Stimulated activated CD4-positive, alpha-beta T cell treated with anti-CD3 and anti-CD28 coated beads, TNF-alpha, amount 100 ng/mL, for 24 hours (primary cell): ENCODE measurements at places on chromosomes 7 and 10.

DNA sequence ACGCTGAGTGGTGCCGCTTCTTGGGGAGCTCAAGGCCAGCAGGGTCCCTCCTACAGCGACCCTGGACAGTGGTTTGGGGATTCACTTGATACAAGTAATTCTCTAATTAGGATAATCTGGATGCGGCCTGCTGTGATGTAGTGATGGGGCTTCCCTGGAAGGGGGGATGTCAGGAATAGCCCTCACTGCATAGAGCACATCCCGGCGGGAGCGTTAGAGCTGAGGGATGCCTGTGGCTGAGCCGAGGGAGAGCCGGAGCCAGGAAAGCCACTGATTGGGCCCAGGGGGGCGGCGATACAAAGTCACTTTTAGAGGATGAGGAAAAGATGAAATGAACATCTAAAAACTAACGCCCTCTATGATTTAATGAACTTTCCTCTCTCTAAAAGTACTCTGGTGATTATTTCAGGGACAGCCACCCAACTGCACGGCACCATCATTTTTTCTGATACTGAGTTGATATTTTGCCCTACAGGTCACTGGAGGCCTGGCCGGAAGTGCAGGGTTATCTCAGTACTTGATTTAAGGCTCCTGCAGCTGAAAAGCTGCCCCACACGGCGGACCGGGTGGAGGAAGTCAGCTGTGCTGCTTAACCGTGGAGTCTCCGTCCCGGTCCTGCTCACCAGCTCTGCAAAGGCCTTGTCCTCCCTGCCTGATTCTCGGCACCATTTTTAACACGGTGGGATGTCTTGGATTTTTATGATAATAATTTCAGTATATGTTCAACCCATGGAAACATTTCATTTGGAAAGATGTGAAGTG, 518.8 kb downstream of the DNAJB6 start:
- DNase-seq = no peak

DNA sequence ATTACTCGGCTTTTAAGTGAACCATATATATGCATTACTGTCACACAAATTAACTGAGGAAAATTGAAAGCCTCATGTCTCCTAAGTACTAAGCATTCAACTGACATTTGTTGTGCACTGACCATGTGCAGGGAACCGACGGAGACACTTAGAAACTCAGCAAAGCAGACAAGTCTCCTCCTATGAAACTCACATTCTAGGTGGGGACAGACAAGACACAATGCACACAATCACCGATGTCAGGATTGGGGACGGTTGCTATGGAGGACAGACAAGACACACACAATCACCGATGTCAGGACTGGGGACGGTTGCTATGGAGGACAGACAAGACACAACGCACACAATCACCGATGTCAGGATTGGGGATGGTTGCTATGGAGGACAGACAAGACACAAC, 134.0 kb downstream of the PTPRN2 start:
- no peak for DNase-seq

- DNase-seq = no peak
Observed at GRCh38 chr7:2383543-2384274, 19.7 kb upstream of the CHST12 start.

GRCh38 chr10:97685395-97685958, 1.6 kb downstream of the AVPI1 start:
- DNase-seq = no peak

DNA sequence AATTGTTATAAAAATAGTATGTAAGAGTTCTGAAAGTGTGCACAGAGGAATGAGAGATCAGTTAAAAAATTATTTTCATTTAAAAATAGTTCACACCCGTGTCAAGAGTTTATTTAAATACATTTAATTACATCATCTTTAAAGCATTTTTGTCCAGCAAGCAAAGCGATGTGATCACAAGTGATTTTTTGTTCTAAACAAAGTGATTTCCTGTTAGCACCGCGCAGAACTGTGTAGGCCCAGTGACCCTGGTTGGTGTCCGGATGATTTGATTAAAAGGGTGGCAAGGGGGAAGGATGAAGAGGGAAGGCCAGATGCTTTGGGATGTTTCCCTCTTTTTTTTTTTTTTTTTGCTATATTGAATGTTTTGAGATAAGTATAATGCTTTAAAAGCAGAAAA, 227.8 kb upstream of the PITRM1 start:
- DNase-seq = no peak

DNA sequence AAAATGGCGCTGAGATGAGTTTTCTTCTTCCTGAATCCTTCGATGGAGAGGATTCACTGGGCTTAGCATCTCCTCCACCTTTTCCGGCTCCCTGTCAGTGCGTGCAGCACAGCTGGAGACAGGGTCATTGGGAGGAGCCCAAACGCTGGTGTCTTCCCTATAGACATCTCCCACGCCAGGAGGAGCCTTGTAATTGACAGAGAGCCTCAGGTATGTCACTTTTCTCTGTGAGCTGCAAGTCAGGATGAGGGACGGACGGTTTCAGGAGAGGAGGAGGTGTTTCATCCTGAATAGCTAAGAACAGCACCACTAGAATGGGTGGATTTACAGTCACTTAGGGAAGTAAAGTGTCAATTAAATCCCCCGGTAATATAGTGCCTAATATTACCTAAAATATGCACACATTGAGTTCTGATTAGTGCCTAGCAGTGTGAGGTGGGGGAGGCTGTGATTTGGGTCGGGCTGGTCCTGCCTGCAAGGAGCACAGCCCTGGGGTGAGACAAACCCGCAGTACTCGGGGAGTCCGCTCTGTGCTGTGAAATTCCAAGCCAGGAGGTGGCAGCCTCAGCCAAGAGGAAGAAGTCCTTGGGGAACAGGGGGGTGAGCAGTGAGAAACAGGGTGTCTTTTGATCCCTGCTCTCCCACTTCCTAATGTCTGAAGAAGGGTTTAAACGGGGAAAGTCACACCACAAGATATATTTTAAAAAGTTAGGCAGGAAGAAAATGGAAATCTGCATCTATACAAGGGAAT, 28.2 kb downstream of the IL15RA start:
- peak; percentile 10 for DNase-seq

DNA sequence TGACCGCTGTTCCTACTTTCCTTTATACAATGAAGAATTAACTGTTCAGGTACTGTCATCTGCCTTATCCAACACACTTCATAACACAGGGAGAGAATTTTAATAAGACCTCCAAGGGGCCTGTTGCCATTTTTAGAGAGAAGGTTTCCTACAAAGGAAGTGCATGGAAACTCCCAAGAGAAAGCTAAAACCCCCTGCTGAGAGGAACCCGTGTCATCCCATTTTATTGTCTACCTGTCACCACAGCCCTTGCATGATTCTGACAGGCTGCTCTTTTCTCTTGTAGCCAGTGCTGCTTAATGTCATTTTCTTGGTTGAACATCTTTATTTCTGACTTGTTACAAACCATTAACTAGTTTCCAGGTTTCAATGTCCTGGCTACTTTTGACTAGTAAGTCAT, 98.4 kb downstream of the SNX10 start:
- DNase-seq = no peak

DNA sequence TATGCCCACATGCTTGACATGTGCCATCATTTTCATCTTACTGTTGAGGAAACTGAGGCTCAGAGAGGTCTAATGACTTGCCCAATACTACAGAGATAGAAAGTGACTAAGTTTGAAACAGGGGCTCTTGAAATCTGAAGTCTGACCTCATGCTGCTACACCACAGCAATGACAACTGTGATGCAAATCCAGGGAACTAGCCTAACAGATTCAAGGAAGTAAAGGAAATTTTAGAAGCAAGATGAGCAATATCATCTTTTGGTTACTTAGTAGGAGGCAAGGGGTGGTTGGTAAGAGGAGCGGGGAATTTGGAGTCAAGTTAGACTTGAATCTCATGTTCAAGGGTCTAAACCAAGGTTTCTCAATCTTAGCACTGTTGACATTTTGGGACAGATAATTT, 26.3 kb upstream of the OSBPL3 start:
- no peak for DNase-seq

DNA sequence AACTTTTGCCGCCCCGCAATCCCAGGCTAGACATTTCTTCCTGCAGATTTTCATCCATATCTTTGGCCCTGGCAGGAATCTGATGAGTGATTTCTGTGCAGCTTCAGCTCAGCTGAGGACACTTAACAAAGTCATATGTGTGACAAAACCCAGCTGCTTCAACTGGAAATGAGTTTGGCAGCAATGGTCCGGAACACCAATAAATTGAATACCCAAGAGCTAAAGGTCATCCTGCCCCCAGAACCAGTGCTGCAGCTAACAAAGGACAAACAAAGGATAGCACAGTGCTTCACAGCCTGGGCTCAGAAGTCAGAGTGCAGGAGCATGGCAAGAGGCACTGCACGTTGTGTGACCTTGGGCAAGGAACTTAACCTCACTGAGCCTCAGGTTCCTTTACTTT, 40.0 kb upstream of the TRIL start:
- DNase-seq = no peak
